ENCODE measurements at places on chromosomes 4 and X.

DNA sequence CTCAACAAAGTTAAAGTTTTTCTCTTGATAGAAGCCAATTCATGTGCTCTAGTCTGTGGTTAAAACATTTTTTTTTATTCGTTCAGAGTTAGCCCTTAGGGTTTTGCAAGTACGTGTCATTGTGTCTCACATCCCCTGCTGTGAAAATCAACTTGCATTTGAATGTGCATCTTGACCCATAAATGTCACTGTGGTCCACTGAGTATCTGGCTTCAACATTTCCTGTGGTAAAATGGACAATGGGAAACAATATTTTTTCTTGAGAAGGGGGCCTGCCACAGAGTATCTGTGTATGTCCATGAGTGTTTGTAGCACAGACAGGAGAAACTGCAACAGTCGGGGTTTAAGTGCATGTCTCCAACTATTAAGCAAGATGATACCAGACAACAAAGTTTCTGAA, 554.8 kb upstream of the TENM3 start:
- DNase-seq: no peak

DNA sequence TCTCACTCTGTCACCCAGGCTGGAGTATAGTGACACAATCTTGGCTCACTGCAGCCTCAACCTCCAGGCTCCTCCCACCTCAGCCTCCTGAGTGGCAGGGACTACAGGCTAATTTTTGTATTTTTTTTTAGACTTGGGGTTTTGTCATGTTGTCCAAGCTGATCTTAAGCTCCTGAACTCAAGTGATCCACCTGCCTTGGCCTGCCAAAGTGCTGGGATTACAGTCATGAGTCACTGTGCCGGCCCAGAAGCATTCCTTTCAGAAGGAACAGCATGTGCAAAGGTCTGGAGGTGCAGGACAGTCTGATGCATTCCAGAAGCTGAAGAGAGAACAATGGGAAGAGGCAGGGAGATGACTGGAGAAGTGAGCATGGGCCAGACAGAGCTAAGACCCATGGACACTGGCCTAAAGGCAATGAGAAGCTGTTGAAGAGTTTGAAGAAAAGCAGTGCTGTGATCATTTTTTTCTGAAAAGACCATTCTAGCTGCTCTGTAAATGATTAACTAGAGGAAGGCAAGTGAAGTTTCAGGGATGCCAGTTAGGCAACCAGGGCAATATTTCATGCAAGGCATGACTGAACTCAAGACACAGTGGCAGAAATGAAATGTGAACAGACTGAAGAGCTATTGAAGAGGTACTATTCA, 43.2 kb downstream of the MANBA start:
- DNase-seq: no peak

DNA sequence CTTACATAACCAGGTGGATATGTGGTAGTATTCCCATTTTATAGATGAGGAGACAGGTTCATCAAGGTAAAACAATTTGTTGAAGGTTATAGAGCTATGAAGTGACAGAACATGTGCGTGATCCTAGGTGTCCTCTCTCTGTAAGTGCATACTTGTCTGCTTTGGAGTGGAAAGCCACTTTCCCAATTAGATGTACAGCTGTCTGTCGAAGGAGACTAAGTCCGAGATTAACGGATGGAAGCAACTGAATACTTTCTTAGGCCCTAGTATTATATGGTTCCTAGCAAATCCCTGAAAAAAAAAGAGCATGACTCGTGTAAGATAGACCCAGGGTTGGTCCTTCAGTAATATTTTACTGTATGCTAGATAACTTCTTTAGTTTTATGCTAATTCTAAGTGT, 19.7 kb downstream of the TMEM131L start:
- DNase-seq: no peak

- no peak for DNase-seq
Observed at GRCh38 chrX:54564936-54565335, 34.9 kb downstream of the GNL3L start.

DNA sequence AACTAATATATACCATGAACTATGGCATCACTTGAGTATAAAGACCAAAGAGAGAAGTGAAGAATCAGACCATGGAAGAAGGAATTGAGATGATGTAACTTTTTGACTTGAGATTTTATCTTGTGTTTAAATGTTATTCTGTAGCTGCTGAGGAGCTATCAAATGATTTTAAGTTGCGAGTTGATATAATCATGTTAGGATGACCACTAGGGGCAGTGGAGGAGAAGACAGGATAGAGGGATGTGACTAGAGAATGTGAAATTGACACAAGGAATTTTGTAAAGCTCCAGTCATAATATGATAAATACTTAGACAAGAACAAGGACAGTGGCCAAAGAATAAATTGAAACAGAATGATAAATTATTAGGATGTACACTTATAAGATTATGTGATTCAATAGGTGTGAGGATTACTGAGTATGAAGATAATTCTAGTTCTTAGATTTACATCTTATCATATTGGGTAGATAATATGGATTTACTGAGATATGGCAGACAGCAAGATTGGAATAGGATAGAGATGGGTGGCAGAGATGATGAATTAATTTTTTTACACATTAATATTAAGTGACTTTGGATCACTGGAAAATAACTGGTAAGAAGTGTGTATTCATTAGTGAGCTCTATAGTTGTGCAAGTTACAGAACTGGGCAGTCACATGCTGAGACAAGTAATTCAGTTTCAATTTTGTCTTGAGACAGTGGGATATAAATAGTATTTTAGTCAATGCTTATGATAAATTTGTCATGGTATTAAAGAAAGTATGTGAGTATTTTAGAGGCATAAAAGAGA, 816.0 kb upstream of the PCDH10 start:
- DNase-seq: no peak

DNA sequence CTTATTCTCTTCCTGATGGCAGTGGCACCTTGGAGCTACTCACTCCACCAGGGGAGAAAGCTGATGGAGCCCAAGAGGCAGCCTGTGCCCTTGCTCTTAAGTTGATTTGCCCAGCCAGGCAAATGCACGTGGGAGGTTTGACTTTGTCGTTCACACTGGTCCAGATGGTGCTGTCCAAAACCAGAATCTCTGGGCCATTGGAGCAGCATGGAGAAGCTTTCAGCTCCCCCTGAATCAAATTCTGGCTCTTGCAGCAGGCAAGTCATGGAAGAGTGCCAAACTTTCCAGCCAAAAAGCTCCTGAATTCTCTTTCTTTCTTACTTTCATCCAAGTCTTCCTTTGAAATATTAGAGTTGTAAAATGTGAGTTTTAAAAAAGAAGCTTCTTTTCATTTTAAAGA, 970.4 kb downstream of the RPA4 start:
- no peak for DNase-seq

- DNase-seq: peak; percentile 85
Observed at GRCh38 chr4:37715889-37716402, 29.8 kb upstream of the RELL1 start.

DNA sequence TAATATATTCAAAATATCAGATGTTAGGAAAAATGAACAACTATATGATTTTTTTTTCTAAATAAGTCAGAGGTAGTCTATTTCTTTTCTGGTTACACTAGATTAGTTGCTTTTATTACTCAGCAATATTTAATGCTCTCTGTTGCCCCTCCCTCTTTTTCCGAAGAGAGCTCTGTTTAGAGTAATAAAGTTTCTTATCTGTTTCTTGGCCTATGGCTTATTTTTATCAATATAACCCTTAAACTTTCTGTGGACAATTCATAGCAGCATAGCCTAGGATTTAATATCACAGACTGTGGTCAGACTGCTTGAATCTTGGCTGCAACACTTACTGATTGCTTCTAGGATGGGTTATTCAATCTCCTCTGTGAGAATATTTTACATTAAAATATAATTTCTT, 2315.4 kb upstream of the AGA start:
- no peak for DNase-seq

- DNase-seq: no peak
Observed at GRCh38 chr4:7104366-7105031, 36.6 kb upstream of the GRPEL1 start.

DNA sequence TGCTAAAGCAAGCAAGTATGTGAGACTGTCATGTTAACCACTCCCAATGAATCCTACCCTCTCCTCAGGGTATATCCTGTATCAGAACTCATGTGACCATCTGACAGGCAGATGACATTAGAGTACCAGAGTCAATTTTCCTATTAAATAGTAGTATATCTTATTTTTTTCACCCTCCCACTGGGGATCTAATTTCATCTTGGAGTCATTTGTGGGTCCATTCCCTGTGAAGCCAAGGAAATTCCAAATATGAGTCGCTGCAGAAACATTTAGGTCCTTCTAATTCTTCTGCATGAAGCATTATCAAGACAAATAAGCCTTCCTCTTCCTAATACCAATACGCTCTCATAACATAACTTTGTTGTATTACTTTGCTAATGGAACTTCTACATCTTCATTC, 52.2 kb upstream of the BLTP1 start:
- no peak for DNase-seq

DNA sequence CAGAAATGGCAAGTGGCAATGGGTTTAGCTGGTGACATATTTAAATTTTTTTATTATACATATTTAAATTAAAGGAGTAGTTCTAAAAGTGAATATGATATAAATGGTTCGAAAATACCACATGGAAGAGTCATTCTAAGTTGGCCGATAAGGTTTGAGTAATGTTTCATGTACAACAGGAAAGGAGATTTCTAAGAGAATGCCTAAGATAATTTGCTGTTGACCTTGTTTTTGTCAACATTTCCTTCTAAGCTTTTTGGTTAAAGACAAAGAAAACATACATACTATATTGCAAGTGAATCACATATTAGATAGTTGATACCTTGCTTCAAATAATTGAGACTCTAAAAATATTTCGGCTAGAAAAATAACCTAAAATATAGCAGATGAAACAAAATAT, 526.6 kb upstream of the SLIT2 start:
- DNase-seq: no peak

- no peak for DNase-seq
Observed at GRCh38 chr4:96262057-96262456, 422.2 kb downstream of the PDHA2 start.

- peak; percentile 89 for DNase-seq
Observed at GRCh38 chrX:48648336-48648751, 35.3 kb upstream of the WAS start.

- DNase-seq: no peak
Observed at GRCh38 chrX:147494365-147494764, 417.4 kb upstream of the FMR1 start.

GRCh38 chr4:41752081-41752836, 3.7 kb upstream of the PHOX2B start:
- no peak for DNase-seq

- no peak for DNase-seq
Observed at GRCh38 chr4:52057196-52057595, 6.1 kb downstream of the SPATA18 start.

- DNase-seq: no peak
Observed at GRCh38 chrX:47595716-47596251, 13.5 kb downstream of the TIMP1 start.

DNA sequence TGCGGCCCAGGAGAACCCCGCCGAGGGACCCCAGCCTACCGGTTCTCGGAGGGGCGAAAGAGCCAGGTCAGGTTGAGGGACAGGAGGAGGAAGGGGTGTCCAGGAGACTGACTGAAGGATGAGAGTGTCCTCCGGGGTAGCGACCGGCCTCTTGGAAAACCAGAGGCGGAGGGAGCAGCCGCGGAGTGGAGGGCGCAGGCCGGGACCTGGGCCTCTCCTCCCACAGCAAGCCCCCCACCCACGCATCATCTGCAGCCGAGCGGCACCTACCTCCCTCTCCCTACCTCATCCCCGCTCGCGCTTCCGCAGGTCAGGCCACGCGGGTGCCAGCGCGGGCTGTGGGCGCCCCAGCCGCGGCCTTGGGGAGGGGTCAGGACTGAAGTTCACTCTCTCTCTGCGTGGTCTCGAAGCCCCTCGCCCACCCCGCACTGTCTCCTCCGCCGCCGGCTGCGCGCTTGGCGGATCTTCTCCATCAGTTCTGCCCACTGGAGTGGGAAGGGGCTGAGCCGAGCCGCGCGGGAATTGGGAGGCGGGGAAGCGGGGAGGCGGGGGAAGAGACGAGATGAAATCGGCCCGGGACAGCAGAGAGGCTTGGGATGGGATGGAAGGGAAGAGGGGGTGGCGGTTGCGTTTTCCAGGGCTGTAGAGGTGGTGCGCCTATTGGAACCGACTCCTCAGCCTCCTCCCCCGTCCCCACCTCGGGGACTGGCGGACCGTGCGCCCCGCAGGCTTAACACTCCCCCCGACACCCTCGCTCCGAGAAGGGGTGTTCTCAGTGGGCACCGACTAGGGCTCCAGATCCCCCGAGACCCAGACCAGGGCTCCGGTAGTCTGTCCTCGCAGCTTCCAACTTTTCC, 1.8 kb downstream of the NLGN4X start:
- no peak for DNase-seq

- no peak for DNase-seq
Observed at GRCh38 chrX:119272882-119273419, 36.9 kb downstream of the PGRMC1 start.

Measured in SJCRH30 (cell line).